ENCODE measurements at places on chromosomes 1 and 21. TPM values are rescaled to one million over a fixed set of nuclear protein-coding genes. Genes with fewer than 3 reads are reported as not detected.

KRTAP7-1 gene
- total RNA-seq = not detected

MARK1 gene
- total RNA-seq = not detected

OSCP1 gene
- total RNA-seq = 2.2 TPM

CR1 gene
- not detected for total RNA-seq

C1QTNF12 gene
- 6.0 TPM for total RNA-seq

DNA sequence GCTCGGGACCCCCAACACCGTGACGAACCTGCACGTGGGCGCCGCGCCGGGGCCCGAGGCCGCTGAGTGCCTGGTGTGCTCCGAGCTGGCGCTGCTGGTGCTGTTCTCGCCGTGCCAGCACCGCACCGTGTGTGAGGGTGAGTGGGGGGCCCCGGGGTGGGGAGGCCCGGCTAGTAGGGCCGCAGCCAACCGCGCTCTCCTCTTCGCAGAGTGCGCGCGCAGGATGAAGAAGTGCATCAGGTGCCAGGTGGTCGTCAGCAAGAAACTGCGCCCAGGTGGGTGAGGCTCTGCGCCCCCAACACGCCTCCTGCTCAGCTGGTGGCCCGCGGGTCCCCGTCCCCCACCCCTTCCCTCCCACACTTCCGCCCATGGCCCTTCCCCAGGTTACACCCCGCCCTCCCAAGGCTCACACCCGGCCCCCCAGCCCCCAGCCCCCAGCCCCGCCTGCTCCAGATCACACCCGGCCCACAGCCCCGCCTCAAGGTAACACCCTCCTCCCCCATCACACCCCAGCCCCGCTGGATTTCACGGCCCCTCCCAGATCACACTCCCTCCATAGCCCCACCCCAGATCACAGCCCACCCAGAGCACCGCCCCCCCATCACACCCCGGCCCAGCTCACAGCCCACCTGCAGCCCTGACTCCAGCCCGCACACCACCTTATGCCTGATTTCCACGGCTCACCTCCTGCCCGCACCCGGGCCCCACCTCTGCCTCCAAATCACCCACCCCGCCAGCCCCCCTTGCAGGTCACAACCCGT is 2.4 kb upstream of the MMP23B start:
- DNase-seq = peak; percentile 41

- DNase-seq = no peak
Measured at GRCh38 chr1:170303034-170303433, 157.3 kb downstream of the NTMT2 start.

- DNase-seq = no peak
Measured at GRCh38 chr1:31764312-31765040, at the start of gene ADGRB2. TSS of gene ADGRB2 (minus strand) at chr1:31764340. CDS start at chr1:31757221, 7,119 bp downstream.

DNA sequence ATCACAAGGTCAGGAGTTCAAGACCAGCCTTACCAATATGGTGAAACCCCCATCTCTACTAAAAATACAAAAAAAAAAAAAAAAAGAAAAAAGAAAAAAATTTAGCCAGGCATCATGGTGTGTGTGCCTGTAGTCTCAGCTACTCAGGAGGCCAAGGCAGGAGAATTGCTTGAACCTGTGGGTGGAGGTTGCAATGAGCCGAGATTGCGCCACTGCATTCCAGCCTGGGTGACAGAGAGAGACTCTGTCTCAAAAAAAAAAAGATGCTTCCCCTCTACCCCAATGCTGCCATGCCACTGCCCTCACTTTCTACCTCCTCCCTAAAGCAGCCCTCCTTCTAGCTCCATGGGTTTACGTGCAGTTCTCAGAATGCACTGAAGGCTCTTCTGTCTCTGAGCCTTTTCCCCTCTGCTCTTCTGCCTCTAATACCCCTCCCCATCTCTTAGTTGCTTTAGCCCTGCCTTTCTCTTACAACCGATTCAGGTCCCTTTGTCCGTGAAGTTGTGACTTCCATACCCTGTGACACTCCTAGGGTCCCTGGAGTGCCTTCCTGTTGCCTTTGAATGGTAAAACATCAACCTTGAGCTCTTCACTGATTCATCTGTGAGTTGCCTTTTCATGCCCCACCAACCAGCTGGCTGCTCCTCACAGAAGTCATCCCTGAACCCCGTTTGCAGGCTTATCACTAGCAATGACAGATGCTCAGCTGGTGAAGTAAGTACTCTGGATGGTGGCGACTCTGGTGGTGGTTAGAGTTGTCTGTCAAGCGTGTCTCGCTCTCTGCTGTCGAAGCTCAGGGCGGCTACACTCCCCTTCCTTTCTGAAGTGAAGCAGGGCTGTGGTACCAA is 234.9 kb downstream of the RHOU start:
- DNase-seq = no peak

- DNase-seq = no peak
Measured at GRCh38 chr1:206895837-206896242, 1.4 kb upstream of the IL24 start.

GRCh38 chr1:231731268-231731667 is 104.7 kb downstream of the DISC1 start:
- no peak for DNase-seq

DNA sequence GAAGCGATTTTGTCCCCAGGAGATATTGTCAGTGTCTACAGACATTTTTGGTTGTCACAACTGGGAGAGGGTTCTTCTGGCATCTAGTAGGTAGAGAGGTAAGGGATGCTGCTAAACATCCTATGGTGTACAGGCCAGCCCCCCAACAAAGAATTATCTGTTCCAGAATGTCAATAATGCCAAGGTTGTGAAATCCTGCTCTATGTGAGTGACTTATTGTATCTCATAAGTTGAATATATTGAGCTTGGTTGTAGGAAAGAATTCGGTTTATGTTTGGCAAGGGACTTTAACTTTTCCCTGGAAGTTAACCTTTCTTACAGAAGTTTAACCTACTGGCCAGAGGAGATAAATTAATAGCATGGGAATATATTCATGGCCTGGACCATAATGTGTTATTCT is 52.6 kb upstream of the ANGPTL1 start:
- no peak for DNase-seq

DNA sequence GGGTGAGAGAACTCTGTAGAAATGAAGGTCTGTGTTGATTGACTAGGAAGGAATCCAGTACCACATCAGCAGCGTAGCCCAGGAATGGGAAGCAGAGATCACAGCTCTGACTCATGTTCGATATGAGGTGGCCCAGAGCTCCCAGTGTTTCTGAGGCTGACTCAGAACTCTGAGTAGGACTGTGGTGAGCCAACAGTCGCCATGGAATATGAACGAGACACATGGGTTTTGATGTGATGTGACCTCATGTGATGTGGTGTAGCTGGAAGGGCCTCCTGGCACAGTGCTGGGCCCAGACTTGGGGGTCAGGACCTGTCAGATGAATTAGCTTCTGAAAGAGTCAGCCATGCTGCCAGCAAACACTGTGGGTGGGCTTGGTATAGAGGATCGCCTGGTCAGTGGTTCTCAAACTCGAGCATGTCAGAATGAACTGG is 237.0 kb downstream of the MRPL39 start:
- DNase-seq = peak; percentile 36

Measured in activated naive CD4-positive, alpha-beta T cell treated with anti-CD3 and anti-CD28 coated beads for 36 hours (primary cell).